ENCODE measurements at places on chromosomes 11 and 22. TPM values are rescaled to one million over a fixed set of nuclear protein-coding genes. Genes with fewer than 3 reads are reported as not detected.

DNA sequence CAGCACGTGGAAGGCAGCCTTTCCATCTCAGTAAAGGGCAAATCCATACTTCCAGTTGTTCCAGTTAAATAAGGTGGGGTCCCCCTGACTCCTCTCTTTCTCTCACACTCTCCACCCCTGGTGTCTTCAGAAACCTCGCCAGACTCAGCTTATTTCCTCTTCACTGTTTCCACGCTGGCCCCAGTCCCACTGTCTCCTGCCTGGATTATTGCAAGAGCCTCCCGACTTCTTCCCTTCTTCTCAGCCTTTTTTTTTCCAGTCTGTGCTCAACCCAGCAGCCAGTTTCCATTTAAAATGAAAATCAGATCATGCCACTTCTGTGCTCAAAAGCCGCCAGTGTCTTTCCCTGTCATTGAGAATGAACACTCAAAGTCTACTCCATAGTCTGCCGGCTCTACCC is 131.4 kb downstream of the PKNOX2 start:
- DNase-seq, result no peak

- DNase-seq, result no peak
These were observed 113.5 kb downstream of the RRAS2 start for GRCh38 chr11:14245444-14245843.

- DNase-seq, result no peak
These were observed 398 bp upstream of the CRACR2B start for GRCh38 chr11:827146-827896.

GRCh38 chr22:28024422-28024888 is 105.4 kb upstream of the PITPNB start:
- no peak for DNase-seq

DNA sequence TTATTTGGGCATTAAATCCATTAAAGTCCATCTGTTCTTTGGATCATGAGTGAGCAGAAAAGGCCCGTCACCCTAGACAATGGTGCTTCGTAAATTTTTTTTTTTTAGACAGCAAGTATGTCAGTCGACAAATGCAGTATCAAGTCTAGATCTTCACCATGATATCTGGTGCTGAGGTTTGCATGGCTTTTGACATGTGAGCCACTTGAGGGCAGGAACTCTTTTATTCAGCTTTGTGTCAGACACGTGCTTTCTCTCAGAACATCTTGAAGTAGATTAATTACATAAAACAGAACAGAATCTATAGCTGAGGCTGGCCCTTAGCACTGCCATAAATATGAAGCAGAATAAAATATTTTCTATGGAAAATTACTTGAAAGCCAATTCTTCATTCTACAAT is 62.9 kb upstream of the CARD18 start:
- no peak for DNase-seq

- no peak for DNase-seq
These were observed 1.7 kb downstream of the AP5B1 start for GRCh38 chr11:65778901-65779668.

GRCh38 chr11:2933375-2934020 is 4.3 kb upstream of the PHLDA2 start:
- DNase-seq, result no peak

Gene BACE1
- polyA plus RNA-seq, result 97.8 TPM

Gene SCGB1C1
- polyA plus RNA-seq, result not detected
